ENCODE measurements at places on chromosomes 1 and 21. TPM values are rescaled to one million over a fixed set of nuclear protein-coding genes. Genes with fewer than 3 reads are reported as not detected.

Gene CYB5RL
- total RNA-seq = 3.9 TPM

Gene TMOD4
- not detected for total RNA-seq

Gene CFHR4
- 0.25 TPM for total RNA-seq

Gene CLCA2
- under 0.01 TPM for total RNA-seq

Gene ZC3H11A
- total RNA-seq = 63.7 TPM

Gene CNTN2
- total RNA-seq = 23.4 TPM

Gene CCDC17
- total RNA-seq = 0.25 TPM

Data from temporal lobe (tissue), 4 donors.